Hematopoietic multipotent progenitor cell treated with erythropoietin and hydrocortisone succinate and interleukin-3 and kit ligand, for 15 days (in vitro differentiated cells): ENCODE measurements at places on chromosomes 12 and 14.

- no peak for DNase-seq
These were observed 47.2 kb downstream of the CCDC91 start for GRCh38 chr12:28237423-28237822.

DNA sequence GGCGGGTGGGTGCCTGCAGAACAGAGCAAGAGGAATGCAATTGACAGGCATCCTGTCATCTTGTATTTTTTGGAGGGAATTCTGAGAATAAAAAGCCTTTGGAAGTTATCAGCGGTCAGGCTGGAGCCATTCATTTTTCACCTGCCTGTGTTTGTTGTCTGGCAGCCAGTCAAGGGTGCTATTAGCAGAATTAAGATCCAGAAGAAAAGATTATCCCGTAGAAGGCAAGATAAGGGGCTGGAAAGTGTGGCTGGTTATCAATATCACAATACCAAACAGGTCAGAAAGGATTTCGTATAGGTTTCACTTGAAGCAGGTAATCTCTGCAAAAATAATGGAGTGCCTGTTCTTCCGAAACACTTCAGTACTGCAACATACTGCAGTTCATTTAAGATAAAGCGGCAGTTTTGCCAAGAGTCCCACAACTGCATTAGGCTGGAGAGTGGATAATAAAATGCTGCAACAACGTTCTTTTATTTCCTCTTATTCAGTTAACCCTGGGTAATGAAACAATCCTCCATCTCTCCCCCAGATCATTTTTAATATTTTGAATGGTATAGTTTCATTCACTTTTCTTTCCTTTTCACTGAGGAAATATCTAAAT lies 171.2 kb upstream of the CDKN3 start:
- DNase-seq: no peak

DNA sequence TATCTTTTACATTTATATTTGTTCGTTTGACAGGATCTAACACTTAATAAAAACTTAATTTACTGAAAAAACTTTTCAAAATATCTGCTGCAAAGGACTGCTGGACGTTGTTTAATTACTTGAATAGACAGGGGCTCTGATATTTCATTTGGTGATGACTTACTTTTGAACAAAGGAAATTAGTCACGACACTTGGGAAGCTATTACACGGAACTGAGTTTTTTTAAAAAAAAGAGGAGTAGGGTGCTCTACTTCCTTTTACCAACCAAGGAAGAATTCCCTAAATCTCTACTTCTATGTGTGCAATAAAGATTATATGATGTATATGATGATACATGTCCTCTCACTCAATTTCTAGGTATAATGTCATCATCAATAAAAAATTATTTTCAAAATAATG lies 4.7 kb downstream of the FGD6 start:
- no peak for DNase-seq

- no peak for DNase-seq
These were observed 2.2 kb downstream of the ADIPOR2 start for GRCh38 chr12:1692895-1693610.

- peak; percentile 91 for DNase-seq
These were observed at the start of the genes KCTD10 and UBE3B for GRCh38 chr12:109477185-109477962. Gene KCTD10 (minus strand): TSS chr12:109477300. CDS start chr12:109477262, 38 bp downstream. Gene UBE3B (plus strand): TSS chr12:109477634. CDS start chr12:109483552, 5,918 bp downstream.

DNA sequence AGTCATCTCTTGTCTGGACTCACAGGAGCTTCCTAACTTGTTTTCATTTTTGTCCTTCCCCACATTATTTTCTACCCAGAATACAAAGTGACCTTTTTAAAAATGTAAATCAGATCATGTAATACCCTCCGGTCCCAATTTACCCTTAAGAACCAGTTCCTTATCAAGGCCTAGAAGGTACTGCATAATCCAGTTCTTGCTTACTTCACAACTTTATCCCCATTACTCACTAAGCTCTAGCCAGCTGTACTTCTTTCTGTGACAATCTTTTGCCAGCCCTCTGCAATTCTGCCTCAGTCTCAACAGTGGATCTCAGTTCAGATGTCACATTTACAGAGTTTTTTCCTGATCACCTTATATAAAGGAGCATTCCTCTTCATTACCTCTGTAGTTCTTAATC lies 11.6 kb downstream of the RAP1B start:
- DNase-seq: no peak

GRCh38 chr12:54393743-54394142 lies 9.2 kb upstream of the ZNF385A start:
- DNase-seq: no peak

DNA sequence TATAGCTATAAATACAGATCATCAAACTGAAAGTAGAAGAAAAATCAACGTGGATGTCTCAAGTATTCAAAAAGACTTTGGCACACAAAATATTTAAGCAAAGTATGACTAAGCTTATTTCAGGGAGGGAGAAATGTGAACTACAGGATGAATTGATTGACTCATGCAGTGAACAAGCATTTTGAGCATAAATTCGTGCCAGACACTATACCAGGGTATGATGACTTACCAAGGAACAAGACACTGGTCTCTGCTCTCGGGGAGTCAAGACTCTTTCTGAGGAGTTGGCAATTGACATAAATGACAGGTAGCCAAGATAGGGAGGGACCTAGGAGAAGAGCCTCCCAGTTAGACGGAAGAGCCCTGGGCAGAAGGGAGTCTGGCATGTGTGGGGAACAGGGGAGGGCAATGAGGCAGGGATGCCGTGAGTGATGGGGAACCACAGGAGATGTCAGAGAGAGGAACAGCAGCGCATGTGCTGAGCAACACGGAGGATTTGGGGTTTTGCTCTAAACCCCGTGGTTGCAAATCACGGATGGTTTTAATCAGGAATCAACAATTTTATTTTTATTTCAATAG lies 115.2 kb downstream of the TMEM132D start:
- no peak for DNase-seq

DNA sequence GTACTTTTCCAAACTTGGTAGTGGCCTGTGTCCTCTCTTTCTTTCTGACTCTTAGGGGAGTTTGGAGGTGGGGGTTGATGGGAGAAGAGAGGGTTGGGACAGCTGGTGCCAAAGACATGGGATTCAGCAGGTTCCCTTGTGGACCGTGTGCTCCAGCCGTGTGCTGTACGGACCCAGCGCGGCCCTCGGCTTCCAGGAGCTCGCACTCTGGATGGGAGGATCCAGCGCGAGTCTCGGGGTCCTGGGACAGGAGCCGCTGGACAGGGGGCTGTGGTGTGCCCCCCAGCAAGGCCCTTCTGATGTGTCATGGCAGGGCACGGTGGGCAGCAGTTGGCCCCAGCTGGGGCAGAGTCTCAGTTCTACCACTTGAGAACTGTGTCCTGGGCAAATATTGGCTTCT lies 45.0 kb upstream of the TSPAN9 start:
- DNase-seq: no peak

- DNase-seq: no peak
These were observed 3.3 kb downstream of the CD4 start for GRCh38 chr12:6792522-6793201.

GRCh38 chr14:63605041-63605532 lies 36.6 kb downstream of the WDR89 start:
- no peak for DNase-seq

DNA sequence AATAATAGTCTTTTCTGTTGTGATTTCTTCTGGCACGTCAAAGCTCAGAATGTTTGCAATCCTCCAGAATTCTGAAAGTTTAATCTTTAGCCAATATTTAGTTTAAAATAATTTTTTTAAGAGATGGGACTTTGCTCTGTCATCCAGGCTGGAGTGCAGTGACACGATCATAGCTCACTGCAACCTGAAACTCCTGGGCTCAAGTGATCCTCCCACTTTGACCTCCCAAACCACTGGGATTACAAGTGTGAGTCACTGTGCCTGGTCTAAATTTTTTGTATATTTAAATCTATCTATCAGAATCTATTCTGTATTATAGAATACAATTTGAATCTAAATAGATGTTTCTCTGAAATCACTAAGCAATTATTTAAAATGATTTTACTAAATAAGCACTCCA lies 572.7 kb downstream of the VRK1 start:
- no peak for DNase-seq

GRCh38 chr14:23517650-23518326 lies 33.8 kb downstream of the ZFHX2 start:
- DNase-seq: no peak

DNA sequence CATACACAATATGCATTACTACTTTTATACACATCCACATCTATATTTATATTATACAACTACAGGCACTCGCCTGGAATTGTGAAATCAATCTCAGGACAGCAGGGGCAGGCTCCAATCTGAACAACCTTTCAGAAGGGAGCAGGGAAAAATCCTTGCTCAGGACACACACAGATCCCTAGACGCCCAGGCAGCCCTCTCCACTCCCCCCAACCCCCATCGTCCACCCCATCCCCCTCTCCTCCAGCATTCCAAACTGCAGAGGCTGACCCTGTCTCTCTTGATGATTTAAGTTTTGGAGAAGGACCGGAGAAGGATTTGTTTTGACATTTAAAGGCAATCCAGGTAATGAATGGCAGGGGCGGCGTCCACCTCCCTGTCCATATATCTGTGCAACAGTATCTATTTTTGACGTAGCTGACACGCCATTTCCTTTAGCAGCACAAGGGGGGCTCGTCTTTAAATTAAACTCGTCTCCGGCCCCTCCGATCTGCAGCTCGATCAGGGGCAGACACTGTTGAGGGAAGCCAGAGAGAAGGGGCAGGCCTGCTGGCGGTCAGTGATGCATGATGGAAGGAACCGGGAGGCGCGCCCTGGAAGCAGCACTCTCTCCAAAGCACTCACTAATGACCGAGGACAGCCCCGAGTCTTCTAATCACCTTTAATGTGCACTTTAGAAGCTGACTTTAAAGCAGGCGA lies 95.0 kb upstream of the TBX5 start:
- DNase-seq: no peak

DNA sequence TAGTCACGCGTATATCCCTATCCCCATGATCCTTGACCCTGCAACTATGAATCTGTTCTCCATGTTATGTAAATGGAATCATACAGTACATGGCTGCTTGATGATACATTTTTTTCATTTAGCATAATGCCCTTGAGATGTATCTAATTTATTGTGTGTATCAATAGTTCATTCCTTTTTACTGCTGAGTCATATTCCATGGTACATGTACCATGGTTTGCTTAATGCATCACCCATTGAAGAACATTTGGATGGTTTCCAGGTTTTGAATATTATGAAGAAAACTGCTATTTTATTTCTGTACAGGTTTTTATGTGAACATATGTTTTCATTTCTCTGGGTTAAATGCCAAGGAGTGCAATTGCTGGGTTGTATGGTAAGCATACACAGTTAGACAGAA lies 4.0 kb upstream of the RNASE10 start:
- peak; percentile 18 for DNase-seq

DNA sequence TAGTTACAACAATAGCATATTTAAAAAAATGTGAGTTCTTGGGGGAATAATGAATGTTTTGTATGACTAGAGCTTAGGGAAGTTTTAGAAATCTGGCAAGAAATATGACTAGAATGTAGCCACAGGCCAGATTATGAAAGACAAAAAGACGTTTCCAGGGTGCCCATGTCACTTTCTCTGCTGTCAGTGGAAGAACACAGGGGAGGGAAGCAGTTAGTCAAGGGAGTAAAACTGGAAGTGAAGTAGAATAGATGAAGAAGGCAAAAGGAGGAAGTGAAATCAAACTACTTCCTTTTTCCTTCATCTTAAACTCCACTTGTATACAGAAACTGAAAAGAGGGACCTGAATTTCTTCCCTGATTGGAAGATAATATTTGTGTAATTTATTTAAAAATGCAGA lies 81.2 kb upstream of the ATP2B1 start:
- DNase-seq: no peak

DNA sequence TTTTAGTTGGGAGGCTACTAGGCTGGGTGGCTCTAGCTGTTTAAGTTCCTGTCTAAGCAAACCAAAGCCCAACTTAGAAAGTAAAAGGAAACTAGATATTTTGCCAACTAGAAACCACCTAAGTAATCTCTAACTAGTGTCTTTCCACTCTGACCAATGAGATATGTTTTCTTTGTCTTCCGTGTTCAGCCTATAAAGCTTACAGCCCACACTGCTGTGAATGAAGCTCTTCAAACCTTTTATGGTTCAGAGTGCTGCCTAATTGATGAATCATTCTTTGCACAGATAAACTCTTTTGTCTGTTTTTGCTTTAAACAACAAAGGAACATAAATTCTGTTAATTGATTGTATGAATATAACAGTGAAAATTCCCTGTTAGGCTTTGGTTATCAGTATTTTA lies 66.1 kb downstream of the FUT8 start:
- no peak for DNase-seq

DNA sequence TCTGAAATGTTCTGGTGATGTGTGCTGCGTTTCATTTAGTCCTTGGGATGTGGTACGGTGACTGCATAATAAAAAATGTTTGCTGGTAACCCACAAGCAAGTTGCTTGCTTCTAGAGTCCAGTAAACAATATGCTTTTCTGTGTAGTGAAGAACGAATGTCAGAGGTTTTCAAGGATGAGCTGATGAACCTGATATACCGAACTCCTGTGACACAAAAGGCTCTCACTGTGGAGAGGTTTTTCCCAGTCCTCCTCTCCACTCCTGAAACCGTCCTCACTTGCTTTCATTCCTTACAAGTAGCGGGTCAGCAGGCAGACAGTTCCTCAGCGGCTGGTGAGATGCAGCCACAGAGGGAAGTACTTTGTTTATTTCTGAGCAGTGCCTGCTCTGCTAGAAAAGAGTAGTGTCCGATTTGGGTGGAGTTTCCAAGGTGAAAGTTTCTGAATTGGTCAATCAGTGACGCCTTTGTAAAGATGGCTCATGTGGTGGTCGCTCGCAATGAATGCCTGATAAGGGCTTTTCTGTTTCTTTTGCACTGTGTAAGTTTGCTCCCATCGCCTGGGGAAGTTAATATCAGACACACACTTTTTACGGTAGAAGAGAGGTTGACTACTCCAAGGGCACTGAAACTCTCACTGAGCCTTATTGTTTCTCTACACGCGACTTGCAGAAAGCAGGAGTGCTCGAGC lies 3.0 kb downstream of the ETV6 start:
- peak; percentile 8 for DNase-seq

GRCh38 chr14:89032086-89032649 lies 207.7 kb downstream of the TTC8 start:
- no peak for DNase-seq

- no peak for DNase-seq
These were observed 110.9 kb upstream of the DNM1L start for GRCh38 chr12:32568228-32568627.

DNA sequence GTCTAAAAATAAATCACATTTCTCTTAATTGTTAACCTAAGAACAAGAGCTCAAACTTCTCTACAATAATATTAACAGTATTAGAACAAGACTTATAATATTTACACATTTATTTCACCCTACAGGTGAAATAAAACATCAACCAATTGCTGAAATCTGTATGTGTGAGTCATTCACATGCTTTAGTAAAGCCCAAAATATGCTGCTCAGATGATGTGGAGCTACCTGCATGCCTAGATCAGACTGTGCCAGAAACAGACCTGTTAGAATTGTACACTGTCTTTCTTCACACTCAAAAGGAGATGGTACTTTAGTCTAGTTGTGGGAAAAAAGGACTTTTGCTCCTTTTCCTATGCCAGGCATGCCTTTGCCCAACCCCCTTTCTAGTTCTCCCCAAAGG lies 54.7 kb downstream of the RPS6KA5 start:
- DNase-seq: no peak

GRCh38 chr14:72675126-72675525 lies 218.8 kb downstream of the DPF3 start:
- no peak for DNase-seq
